NCI-H187 (cell line): ENCODE measurements at places on chromosomes 1 and 21.

GRCh38 chr1:56424744-56425493 lies 154.4 kb downstream of the PLPP3 start:
- no peak for DNase-seq

GRCh38 chr1:230112131-230112701 lies 45.2 kb downstream of the GALNT2 start:
- DNase-seq = peak; percentile 26

DNA sequence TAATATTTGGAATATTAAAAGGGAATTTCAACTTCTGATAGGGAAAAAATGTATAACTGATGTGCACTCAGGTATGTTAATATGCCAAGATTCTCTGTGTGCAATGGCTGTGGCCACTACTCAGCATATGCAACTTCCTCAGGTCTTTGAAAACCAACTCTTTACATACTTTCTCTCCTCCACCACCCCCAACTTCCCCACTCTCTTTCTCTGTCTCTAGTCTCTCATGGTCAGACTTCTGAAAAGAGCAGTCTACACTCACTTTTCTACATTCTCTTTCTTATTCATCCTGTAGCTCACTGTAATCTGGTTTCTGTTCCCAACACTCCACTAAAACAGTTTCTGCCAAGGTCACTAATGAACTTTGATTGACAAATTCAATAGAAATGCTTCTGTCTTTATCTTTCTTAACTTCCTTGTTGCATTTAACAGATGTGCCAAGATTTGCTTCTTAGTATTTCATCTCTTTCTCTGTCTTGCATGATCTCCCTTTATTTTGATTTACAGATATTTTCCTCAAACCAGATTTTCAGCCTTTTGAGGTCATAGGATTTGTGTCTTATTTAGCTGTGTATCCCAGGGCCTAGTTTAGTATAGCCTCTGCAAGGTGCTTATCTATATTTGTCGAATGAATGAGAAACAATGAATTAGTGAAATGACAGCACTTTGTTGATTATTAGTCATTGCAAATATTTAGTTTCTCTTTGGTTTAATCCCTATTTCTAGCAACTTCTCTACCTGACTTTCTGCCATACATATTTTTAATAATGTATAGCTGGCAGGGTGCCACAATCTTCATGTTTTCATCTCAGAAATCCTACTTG lies 168.9 kb downstream of the LMO4 start:
- no peak for DNase-seq

GRCh38 chr1:38474738-38475623 lies 384.6 kb downstream of the RRAGC start:
- DNase-seq = no peak

GRCh38 chr1:63368131-63368530 lies 704 bp downstream of the ALG6 start:
- DNase-seq = no peak

DNA sequence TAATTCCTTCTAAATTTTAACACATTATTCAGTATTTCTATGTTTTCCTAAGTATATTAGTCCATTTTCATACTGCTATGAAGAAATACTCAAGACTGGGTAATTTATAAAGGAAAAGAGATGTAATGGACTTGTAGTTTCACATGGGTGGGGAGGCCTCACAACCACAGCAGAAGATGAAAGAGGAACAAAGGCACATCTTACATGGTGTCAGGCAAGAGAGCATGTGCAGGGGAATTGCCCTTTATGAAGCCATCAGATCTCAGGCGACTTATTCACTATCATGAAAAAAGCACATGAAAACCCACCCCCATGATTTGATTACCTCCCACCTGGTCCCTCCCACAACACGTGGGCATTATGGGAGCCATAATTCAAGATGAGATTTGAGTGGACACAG lies 15.6 kb downstream of the GBP5 start:
- DNase-seq = no peak

- no peak for DNase-seq
Measured at GRCh38 chr1:173356191-173356762, 120.9 kb upstream of the PRDX6 start.

DNA sequence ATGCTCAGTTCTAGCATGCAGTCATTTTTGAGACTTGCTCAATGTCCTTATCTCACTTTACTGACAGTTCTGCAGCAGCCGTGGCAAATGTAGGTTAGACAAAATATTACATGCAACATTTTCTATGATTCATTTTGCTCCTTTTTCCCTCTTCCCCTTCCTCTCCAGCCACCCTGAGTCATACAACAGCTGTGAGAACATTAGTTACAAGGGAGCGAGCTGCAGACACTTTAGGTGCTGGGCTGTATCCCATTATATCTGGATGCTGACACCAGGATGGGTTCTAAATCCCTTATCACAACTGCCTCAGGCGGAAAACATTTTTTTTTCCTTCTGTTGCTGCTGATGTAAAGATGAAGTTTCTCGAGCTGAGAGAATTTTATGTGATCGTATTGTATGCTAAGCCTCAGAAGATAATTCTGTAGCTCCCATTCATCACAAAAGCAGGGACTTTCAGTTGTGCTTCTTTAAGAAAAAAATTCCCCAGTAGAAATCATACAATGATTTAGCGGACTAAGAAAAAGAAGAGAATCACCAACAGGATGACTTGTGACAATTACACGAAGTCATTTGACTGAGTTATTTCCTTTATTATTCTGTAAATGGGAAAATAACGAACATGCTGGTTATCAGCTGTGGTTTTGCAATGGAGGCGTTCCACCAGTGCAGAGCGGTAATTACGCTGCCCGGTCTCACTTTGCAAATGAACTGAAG lies 345.0 kb downstream of the DISC1 start:
- no peak for DNase-seq

DNA sequence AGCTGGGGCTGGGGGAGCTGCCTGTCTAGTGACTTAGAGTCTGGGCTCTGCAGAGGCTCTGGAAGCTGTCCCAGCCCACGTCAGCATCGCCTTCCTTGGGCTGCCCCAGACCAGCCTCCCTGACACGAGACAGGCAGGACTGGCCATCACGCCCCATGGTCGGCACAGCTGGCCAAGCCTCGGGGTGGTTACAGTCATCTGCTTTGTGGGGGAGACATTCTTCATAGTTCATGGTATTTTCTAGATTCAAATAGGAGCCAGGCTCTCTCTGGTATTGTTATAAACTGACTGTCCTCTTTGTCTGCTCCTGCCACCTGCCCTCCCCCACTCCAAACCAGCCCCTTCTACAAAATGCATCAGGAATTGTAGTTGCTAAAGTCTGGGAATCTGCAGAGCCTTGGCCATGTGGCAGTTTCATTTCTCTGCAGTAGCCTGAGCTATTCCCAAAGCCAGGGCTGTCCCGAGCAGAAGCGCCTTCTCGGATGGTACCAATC lies 29.4 kb downstream of the OLFML2B start:
- no peak for DNase-seq

DNA sequence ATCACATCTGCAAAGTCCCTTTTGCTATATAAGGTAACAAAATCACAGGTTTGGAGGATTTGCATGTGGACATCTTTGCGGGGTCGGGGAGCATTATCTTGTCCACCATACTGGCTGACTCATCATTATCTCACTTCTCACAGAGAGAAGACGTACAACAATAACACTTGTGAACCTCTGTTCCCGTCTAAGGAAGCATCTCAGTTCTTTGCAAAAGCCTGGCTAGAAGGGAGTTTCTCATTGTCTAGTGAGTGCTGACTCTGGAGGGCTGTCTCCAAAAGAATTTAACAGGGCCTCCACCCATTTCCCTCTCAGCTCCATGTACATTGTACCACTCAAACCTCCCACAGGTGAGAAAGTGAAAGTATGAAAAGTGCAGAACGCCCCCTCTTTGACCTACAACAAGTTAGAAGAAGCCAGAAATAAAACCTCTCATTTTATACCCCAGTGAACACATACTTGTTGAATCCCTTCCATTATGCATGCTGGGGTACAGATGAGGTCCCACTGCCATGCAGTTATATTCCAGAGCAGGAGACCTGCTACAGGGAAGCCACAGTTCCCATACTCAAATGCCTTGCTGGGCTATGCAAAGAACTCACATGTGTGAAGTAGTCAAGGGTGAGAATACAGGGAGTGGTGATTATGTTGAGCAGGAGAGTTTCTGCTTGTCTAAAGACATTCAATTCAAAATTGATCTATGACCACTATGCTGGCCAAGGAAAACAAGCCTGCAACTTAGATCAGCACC lies 121.7 kb upstream of the PRDX6 start:
- DNase-seq = no peak

DNA sequence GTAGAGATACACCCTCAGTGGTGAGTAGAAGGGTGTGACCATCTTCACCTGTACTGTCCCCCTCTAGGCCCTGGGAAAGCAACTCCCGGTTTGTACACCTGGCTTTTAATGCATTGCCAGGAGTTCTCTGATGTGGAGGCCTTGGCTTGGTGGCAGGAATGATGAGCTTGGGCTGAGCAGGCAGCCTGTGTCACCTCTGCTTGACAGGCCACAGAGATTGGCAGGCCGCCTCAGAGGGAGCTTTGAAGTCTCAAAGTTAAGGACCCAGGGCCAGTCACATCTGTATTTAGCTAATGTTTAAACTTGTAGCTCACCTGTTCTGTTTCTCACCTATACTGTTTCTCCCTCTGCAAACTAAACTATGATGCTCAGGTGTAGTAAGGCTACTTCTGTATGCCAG lies 28.5 kb downstream of the HUNK start:
- no peak for DNase-seq
